ENCODE measurements at places on chromosomes 4 and X. TPM values are rescaled to one million over a fixed set of nuclear protein-coding genes. Genes with fewer than 3 reads are reported as not detected.

- H3K36me3 ChIP-seq, result no peaks in the 10 kb centered on the region
- DNase-seq, result no peak
- H3K27me3 ChIP-seq, result no peaks in the 10 kb centered on the region
- H3K27ac ChIP-seq, result no peak overlapping the region
- no peak overlapping the region for H3K4me3 ChIP-seq
These were observed 99.0 kb downstream of the WFS1 start for GRCh38 chr4:6368601-6369000.

GRCh38 chr4:94934864-94935263 is 177.1 kb downstream of the BMPR1B start:
- no peaks in the 10 kb centered on the region for H3K27me3 ChIP-seq
- H3K27ac ChIP-seq, result no peak overlapping the region
- H3K4me1 ChIP-seq, result no peaks in the 10 kb centered on the region
- H3K36me3 ChIP-seq, result no peaks in the 10 kb centered on the region
- H3K4me3 ChIP-seq, result no peak overlapping the region

DNA sequence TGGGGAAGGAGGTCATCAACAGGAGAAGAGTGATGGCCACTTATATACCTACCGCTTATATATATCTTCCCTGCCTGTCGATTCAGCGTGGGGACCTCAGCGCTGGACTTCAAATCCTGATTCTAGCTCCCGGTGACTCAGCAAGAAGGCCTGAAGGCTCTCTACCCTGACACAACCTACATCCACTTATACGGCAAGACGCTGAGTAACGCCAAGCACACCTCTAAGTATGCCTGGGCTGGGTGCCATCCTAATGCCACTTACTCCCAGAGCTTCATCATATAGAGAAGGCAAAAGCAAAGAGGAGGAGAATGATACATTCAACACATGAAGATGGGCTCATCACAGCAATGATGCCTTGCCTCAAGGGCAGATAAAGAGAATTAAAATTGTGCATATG is 198.3 kb downstream of the CHIC2 start:
- no peaks in the 10 kb centered on the region for H3K4me1 ChIP-seq
- no peaks in the 10 kb centered on the region for H3K36me3 ChIP-seq
- H3K27me3 ChIP-seq, result no peaks in the 10 kb centered on the region
- no peak overlapping the region for H3K4me3 ChIP-seq
- no peak for DNase-seq

GRCh38 chr4:169115897-169116254 is 105.8 kb upstream of the CBR4 start:
- DNase-seq, result no peak
- no peaks in the 10 kb centered on the region for H3K4me1 ChIP-seq
- H3K36me3 ChIP-seq, result peaks cover 35% of the 10 kb centered on the region
- no peak overlapping the region for H3K4me3 ChIP-seq
- no peaks in the 10 kb centered on the region for H3K27me3 ChIP-seq
- H3K27ac ChIP-seq, result peak overlapping the region; percentile 56

GRCh38 chr4:151792995-151793394 is 32.2 kb upstream of the GATB start:
- no peak overlapping the region for H3K27ac ChIP-seq
- H3K4me3 ChIP-seq, result no peak overlapping the region
- no peak for DNase-seq
- no peaks in the 10 kb centered on the region for H3K27me3 ChIP-seq
- H3K36me3 ChIP-seq, result no peaks in the 10 kb centered on the region

Gene XAGE1A
- polyA plus RNA-seq, result not detected

Gene GUCY1B1
- polyA plus RNA-seq, result 13.2 TPM

DNA sequence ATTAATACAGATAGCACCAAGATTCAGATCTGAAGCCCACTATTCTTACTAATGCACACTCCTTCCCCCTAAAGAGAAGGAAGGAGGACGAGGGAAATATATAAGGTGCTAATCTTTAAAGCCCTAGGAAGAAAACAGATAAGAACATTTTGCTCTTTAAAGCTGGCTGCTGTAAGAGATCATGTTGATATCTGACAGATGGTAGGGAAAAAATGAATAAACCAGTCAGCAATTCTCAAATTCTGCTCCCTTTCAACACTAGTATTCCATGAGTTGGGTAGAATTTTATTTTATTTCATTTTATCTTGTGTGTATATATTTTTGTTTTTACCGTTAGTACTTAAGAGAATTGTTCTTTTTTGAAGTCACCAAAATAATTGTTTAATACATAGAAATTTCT is 19.2 kb downstream of the OTC start:
- no peaks in the 10 kb centered on the region for H3K36me3 ChIP-seq
- DNase-seq, result no peak
- H3K27me3 ChIP-seq, result peaks cover 2% of the 10 kb centered on the region
- no peak overlapping the region for H3K27ac ChIP-seq
- no peak overlapping the region for H3K4me3 ChIP-seq

- peak; percentile 92 for DNase-seq
- peaks cover 4% of the 10 kb centered on the region for H3K4me1 ChIP-seq
- H3K27ac ChIP-seq, result peak overlapping the region; percentile 97
- no peaks in the 10 kb centered on the region for H3K27me3 ChIP-seq
- H3K4me3 ChIP-seq, result peak overlapping the region; percentile 68
- no peaks in the 10 kb centered on the region for H3K36me3 ChIP-seq
These were observed 3.9 kb downstream of the MAML3 start for GRCh38 chr4:140149846-140150635.

DNA sequence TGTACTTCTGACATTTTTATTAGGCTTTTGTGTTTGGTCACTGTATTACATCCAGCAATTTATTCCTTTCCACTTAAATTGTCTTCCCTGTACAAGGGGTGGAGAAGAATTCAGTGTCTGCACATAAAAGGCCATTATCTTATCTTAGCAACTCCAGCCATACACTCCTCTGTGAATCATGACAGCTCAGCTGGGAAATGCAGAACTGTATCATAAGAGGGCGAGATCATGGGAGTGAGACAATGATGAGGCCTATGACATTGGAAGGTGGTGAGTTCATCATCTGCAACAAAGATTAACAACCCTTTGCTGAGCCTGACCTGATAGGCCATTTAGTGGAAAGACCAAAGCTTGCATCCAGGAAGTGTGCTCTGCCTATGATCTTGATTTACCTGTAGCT is 33.3 kb downstream of the SLIT2 start:
- H3K36me3 ChIP-seq, result no peaks in the 10 kb centered on the region
- no peak for DNase-seq
- no peaks in the 10 kb centered on the region for H3K27me3 ChIP-seq
- H3K27ac ChIP-seq, result no peak overlapping the region

GRCh38 chrX:45850775-45851433 is 650.2 kb upstream of the DIPK2B start:
- no peaks in the 10 kb centered on the region for H3K36me3 ChIP-seq
- no peaks in the 10 kb centered on the region for H3K27me3 ChIP-seq
- DNase-seq, result peak; percentile 40
- peak overlapping the region; percentile 61 for H3K4me3 ChIP-seq
- no peak overlapping the region for H3K27ac ChIP-seq

DNA sequence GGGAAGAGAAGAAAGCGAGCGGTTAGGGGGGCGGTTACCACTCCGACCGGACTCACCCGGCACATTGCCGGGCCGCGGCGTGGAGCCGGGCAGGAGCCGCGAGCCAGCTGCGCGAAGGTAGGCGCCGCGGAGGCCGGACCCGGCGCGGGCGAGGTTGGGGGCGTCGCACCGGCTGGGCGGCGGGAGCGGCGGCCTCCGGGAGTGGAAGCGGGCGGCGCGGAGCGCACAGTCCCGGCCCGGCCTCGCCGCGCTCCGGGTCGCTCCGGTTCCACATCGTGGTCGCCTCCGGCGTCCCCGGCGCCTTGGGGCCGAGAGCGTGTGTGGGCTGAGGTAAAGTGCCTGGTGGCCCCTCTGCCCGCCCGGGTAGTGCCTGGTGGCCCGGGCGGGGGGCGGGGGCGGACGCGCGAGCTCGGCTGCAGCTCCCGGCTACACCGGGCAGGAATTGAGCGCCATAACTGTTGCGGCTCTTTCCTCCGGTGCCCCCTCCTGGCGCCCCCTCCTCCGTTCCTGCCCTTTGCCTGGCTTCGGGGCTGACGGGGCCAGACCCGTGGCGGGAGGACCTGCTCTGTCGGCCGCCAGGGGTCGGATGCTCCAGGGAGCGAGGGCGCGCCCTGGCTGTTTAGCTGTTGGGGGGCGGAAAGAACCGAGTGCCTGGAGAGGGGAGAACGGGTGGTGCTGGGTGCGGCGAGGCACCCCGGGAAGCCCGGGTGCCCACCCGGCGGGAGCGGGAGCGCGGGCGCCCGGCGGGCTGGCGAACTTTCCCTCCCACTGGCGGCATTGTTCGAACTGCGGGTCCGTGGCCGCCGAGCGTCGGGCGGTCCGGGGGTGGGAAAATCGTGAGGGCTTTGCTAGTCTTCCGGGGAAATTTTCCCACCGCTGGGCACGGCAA is 626 bp downstream of the JADE3 start:
- H3K27me3 ChIP-seq, result peaks cover 3% of the 10 kb centered on the region
- DNase-seq, result peak; percentile 79
- H3K4me3 ChIP-seq, result peak overlapping the region; percentile 73
- no peaks in the 10 kb centered on the region for H3K36me3 ChIP-seq

- no peak overlapping the region for H3K27ac ChIP-seq
- H3K4me3 ChIP-seq, result no peak overlapping the region
- no peaks in the 10 kb centered on the region for H3K27me3 ChIP-seq
- H3K36me3 ChIP-seq, result no peaks in the 10 kb centered on the region
- DNase-seq, result no peak
These were observed 54.4 kb upstream of the GAB1 start for GRCh38 chr4:143282211-143282707.

Gene OTUD4
- 5.6 TPM for polyA plus RNA-seq

- H3K4me3 ChIP-seq, result no peak overlapping the region
- DNase-seq, result no peak
- no peaks in the 10 kb centered on the region for H3K4me1 ChIP-seq
- no peaks in the 10 kb centered on the region for H3K27me3 ChIP-seq
- H3K36me3 ChIP-seq, result no peaks in the 10 kb centered on the region
- H3K27ac ChIP-seq, result no peak overlapping the region
These were observed 328.0 kb upstream of the BOD1L1 start for GRCh38 chr4:13955551-13955950.

Gene COX7B2
- polyA plus RNA-seq, result not detected

DNA sequence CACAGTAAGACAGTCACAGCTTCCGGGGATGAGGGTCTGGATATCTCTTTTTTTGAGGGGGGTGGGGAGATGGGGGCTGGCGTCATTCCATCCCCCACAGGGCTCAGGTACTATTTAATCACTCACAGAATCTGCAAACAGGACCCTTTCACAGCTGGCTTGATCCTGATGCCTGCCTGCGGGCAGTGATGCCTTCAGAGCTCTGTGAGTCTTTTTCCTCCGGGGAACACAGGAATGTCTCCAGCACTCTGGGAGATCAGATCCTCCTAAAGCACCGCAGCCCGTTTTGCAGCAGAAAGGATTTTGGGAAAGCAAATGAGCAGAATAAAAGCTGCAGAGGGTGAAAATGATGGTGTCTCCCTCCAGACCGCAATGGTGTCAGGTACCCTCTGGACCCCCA is 13.2 kb upstream of the SHOX start:
- H3K4me3 ChIP-seq, result no peak overlapping the region
- H3K36me3 ChIP-seq, result no peaks in the 10 kb centered on the region
- H3K4me1 ChIP-seq, result no peaks in the 10 kb centered on the region
- H3K27me3 ChIP-seq, result peaks cover 6% of the 10 kb centered on the region
- no peak overlapping the region for H3K27ac ChIP-seq

Gene AVPR2
- 22.1 TPM for polyA plus RNA-seq

DNA sequence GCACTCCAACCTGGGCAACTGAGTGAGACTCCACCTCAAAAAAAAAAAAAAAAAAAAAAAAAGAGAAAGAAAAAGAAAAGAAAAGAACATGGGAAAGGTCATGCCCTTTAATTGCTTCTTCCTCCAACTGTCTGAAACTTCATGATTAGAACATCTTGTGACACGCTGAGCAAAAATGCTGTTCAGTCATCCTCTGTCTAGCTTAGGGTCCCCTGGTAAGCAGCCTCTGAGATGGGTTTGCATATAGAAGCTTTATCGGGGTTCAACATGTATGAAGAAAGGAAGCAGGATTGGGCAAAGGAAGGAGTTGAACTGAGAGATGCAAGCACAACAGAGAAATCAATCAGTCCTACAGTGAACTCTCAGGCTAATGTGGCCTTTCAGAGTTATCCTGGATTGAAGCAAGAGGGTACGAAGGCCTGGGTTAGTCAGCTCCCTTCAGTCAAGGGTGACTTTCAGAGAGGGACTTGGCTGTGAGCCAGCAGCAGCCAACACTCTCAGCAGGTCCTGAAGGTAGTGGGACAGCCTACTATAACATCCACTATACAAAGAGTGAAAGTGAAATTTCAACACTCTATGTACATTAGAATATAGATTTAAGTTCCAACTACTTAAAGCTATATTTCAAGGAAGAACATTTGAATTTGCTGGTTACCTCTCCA is 11.4 kb downstream of the MAOB start:
- no peak overlapping the region for H3K27ac ChIP-seq
- H3K36me3 ChIP-seq, result no peaks in the 10 kb centered on the region
- H3K4me1 ChIP-seq, result no peaks in the 10 kb centered on the region
- no peaks in the 10 kb centered on the region for H3K27me3 ChIP-seq
- no peak for DNase-seq

- no peak overlapping the region for H3K27ac ChIP-seq
- no peaks in the 10 kb centered on the region for H3K36me3 ChIP-seq
- H3K27me3 ChIP-seq, result no peaks in the 10 kb centered on the region
- H3K4me1 ChIP-seq, result no peaks in the 10 kb centered on the region
- no peak overlapping the region for H3K4me3 ChIP-seq
These were observed 48.4 kb upstream of the KIT start for GRCh38 chr4:54609310-54609709.

DNA sequence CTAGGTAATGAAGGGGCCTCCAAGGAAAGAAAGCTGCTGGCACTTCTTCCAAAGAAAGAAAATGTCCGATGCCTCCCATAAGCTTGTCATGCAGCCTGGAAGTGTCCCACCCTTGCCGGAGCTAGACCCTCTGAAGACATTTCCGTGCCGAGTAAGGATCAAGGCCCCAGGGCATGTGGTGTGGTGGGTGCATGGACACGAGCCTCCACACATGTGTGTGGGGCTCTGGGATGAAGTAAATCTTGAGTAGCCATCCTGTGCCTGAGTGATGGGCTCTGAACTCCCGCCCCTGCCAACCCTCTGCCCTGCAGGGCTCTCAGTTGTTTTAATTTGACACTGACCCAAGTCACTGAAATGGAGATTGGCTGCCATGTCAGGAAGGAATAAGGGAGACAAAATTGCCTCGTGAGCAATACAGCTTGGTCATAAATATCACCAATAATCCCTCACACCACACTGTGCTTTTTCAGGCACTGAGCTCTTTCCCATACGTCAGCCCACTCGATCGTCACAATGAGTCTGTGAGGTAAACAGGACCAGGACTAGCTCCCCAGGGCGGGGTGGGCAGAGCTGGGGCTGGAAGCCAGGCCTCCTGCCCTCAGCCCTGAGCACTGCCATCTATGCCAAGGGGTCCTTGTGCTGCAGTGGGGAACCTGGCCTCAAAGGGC is 24.6 kb downstream of the CNGA2 start:
- H3K4me1 ChIP-seq, result no peaks in the 10 kb centered on the region
- H3K36me3 ChIP-seq, result no peaks in the 10 kb centered on the region
- no peak for DNase-seq
- H3K4me3 ChIP-seq, result no peak overlapping the region
- no peaks in the 10 kb centered on the region for H3K27me3 ChIP-seq

- no peaks in the 10 kb centered on the region for H3K4me1 ChIP-seq
- H3K36me3 ChIP-seq, result no peaks in the 10 kb centered on the region
- DNase-seq, result no peak
- H3K27ac ChIP-seq, result no peak overlapping the region
- no peaks in the 10 kb centered on the region for H3K27me3 ChIP-seq
These were observed 131.7 kb downstream of the EPHA5 start for GRCh38 chr4:65538571-65538970.

- H3K27ac ChIP-seq, result no peak overlapping the region
- DNase-seq, result no peak
- no peaks in the 10 kb centered on the region for H3K36me3 ChIP-seq
- H3K4me3 ChIP-seq, result no peak overlapping the region
These were observed 39.6 kb upstream of the SRPX start for GRCh38 chrX:38260231-38260630.
